ENCODE measurements at places on chromosomes 6 and 20.

GRCh38 chr6:103036846-103037245 lies 1643.3 kb downstream of the GRIK2 start:
- no peak for DNase-seq

- DNase-seq: peak; percentile 39
These were observed 229.5 kb downstream of the ERMARD start for GRCh38 chr6:169980826-169981450.

GRCh38 chr6:37657112-37657886 lies 40.4 kb downstream of the MDGA1 start:
- no peak for DNase-seq

DNA sequence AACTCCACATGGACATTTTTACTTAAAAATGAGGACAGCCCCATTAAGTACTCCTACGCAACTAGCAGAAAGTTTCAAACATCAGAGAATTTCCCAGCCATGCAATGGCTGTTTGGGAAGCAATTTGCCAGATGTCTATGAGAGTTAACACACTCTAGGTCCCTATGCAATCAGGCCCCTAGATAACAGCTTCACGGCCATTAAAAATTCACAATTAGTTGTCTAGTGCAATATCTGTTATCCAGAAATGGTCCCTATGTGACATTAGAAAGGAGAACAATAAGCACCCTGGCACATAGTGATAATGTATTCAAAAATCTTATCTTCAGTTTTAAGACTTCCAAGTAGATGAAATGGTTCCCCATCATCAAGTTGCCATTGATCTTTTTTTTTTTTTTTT lies 174.3 kb upstream of the NRSN1 start:
- no peak for DNase-seq

GRCh38 chr20:52441710-52442109 lies 250.1 kb upstream of the ZFP64 start:
- DNase-seq: no peak

- no peak for DNase-seq
These were observed 10.7 kb downstream of the ZBTB24 start for GRCh38 chr6:109472132-109472995.

DNA sequence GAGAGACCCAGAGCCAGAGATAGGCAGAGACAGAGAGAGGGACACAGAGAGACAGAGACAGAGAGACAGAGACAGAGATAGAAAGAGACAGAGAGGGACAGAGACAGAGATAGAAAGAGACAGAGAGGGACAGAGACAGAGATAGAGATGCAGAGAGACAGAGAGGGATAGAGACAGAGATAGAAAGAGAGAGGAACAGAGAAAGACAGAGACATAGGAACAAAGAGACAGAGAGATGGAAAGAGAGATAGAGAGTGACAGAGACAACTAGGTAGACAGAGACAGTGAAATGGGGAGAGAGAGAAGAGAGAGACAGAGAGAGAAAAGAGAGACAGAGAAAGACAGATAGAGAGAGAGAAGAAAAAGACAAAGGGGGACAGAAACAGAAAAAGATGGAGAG lies 165.4 kb upstream of the FOXQ1 start:
- DNase-seq: no peak

DNA sequence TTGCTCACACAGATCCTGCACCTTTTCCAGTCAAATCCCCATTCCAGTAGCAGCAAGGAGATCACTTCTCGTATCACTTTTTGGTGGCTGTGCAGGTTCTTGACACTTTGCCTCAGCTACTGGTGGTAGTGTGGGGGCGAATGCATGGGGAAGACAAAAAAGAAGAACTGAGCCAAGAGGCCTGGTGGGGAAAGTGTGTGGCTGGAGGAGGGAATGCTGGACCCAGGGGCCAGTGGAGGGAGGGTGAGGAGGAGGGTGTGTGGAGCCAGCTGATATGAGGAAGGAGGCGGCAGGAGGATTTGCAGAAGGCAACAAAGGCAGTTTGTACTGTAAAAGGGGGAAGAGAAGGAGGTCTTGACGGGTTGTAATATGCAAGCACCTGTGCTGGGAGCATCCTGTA lies 15.7 kb upstream of the HLA-C start:
- DNase-seq: no peak

- DNase-seq: no peak
These were observed 35.4 kb downstream of the KIF3B start for GRCh38 chr20:32312718-32313424.

DNA sequence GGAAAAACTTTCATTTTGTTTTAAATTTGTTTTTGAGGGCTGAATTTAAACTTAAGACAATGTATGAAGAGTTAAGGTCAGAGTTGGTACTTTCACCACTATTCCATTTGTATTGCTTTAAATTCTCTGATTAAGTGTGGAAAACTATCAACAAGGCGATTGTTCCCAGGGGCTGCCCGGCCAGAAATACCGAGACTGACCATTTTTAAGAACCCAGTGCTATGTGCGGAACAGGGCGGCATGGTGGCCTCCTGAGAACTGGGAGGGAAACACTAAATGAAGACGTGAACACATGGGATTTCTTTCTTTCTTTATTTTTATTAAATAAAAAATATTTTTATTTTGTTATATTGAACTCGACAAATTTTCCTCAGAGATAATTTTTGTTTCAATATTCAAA lies 221.2 kb upstream of the QKI start:
- no peak for DNase-seq

GRCh38 chr6:74826263-74826662 lies 379.6 kb downstream of the COL12A1 start:
- DNase-seq: no peak

DNA sequence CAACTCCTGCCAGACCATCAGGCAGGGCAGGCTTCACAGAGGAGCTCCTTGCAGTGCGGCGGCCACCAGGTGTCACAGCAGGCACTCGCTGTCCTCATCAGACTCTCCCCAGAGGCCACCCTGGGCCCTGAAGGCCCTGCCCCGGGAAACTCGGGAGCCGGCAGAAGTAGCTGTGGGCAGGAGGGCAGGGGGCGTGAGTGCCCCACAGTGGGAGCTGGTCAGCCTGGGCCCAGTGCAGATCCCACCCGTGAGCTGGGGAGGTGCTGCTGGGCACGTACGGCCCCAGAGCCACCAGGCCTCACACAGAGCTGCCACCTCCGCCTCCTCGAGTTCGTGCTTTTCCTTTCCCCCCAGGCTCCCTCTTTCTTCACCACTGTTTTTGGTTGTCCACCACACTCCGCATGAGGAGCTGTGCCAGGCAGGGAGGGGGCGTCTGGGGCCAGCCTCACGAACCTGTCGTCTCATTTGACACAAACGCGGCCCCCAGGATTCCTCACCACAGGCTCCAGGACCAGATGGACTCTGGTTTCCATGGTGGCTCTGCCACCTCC lies 33.8 kb downstream of the FRMD1 start:
- peak; percentile 43 for DNase-seq

- DNase-seq: no peak
These were observed 28.7 kb upstream of the RPS6KA2 start for GRCh38 chr6:166655713-166656229.

GRCh38 chr6:35016502-35017321 lies 124.4 kb downstream of the TCP11 start:
- DNase-seq: peak; percentile 85

- no peak for DNase-seq
These were observed 94.1 kb downstream of the HIVEP2 start for GRCh38 chr6:142850679-142851423.

GRCh38 chr6:151119823-151120524 lies 119.8 kb upstream of the AKAP12 start:
- no peak for DNase-seq

GRCh38 chr6:25882051-25882496 lies 8.0 kb upstream of the SLC17A3 start:
- DNase-seq: no peak

GRCh38 chr6:124463271-124463670 lies 499.0 kb upstream of the RNF217 start:
- DNase-seq: no peak

Measured in sigmoid colon (tissue), 7 donors.